ENCODE measurements at places on chromosomes 2 and 18. TPM values are rescaled to one million over a fixed set of nuclear protein-coding genes. Genes with fewer than 3 reads are reported as not detected.

GRCh38 chr18:34913837-34914661, 127.2 kb upstream of the MAPRE2 start:
- DNase-seq: no peak

- DNase-seq: no peak
Observed at GRCh38 chr2:242040681-242041080, 171.2 kb downstream of the RTP5 start.

DNA sequence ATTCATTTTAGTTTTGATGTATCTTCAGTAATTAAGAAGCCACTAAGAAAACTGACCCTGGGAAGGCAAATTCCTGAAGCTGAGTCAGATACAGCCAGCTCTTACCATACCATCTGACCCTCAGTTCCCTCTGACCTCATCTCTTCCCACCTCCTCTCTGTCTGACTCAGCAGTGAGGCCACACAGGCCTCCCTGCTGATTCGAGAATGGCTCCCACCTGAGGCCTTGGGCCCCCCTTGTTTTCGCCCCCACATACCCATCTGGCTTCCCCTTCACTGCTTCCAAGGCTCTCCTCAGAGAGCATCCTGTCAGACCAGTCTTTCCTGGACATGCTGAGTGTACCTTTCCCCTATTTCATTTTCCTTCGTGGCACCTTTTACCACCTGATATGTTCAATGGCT, 71.0 kb upstream of the CYP1B1 start:
- DNase-seq: peak; percentile 98

DNA sequence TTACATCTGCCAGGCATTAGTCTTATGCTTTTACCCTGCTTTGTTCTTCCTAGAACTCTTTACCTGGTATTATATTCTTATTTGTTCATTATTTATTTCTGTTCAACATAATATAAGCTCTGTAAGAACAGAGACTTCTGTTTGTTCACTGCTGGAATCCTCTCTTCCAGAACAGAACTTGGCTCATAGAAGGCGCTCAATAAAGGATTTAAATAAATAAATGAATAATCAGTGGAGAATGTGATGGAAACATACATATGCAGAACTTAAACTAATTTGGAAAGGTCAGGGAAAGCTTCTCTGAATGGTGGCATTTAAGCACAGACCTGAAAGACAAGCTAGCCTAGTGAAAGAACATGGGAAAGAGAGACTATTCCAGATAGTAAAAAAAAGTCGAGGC, 24.3 kb downstream of the NCKAP1 start:
- no peak for DNase-seq

DNA sequence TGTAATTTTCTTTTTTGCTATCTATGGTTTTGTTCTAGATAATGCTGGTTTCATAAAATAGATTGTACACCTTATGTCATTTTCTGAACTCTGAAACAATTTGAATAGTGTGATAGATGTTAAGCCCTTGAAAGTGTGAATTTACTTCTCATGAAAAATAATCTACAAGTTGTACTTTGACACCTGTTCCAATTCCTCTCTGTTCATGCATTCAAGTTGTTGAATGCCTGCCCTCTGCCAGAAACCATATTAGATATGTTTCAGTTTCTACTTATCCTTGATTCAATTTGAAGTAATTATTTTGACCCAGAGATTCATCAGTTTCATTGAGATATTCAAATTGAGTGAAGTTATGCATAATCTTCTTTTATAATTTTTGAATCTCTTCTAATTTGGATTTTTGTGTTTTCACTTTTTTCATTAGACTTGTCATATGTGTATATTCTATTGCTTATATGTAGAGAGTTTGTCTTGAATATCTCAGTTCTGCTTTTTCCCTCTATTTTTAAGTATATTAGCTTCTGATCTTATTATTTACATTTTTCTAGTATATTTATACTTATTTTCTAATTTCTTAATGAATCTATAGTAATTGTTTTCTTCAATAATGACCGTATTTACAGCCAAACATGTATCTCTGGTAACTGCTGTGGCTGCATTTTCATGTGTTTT, 143.3 kb upstream of the TACR1 start:
- no peak for DNase-seq

- DNase-seq: no peak
Observed at GRCh38 chr2:159164457-159164911, 122.0 kb downstream of the WDSUB1 start.

DNA sequence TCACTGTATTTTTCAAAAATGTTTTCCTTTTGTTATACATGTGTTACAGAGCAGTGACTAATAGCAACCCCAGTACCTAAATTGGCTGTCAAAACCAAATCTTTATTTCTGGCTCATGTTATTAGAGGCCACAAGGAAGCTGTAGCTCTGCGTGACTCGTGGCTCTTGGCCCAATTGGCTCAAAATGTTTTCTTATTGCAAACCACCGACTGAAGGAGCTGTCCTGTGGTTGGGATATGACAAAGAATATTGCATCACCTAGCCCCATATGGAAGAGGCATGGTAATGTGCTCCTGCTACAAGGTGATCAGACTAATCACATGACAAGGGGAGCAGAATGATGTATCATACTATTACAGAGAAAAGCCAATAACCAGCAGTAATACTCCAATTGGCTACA, 1058.5 kb downstream of the CBLN2 start:
- peak; percentile 1 for DNase-seq

DNA sequence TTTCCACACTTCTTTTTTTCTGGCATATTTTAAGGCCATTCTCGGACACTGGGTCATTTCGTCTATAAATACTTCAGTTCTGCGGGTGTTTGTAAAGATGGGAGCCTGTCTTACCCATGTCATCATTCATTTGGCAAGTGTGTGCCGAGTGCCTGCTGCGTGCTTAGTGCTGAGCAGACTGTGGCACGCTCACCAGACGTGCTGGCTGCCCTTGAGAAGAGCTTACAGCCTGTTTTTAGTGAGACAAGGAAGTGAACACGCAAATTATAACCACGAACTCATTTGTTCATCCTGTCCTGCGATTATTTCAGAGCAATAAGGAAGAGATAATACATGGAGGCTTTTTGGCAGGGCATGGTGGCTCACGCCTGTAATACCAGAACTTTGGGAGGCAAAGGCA, 10.4 kb upstream of the STON1 start:
- no peak for DNase-seq

DNA sequence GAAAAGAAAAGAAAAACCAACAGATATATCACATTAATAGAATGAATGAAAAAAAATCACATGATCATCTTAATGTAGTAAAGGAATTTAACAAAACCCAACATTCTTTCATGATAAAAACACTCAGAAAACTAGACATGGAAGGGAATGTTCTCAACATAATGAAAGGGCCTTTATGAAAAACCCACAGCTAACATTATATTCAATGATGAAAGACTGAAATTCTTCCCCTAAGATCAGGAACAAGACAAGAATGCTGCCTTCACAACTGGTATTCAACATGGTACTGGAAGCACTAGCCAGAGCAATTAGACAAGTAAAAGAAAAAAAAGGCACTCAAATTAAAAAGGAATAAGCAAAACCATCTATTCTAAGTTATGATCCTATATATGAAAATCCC, 28.5 kb upstream of the EMILIN2 start:
- no peak for DNase-seq

DNA sequence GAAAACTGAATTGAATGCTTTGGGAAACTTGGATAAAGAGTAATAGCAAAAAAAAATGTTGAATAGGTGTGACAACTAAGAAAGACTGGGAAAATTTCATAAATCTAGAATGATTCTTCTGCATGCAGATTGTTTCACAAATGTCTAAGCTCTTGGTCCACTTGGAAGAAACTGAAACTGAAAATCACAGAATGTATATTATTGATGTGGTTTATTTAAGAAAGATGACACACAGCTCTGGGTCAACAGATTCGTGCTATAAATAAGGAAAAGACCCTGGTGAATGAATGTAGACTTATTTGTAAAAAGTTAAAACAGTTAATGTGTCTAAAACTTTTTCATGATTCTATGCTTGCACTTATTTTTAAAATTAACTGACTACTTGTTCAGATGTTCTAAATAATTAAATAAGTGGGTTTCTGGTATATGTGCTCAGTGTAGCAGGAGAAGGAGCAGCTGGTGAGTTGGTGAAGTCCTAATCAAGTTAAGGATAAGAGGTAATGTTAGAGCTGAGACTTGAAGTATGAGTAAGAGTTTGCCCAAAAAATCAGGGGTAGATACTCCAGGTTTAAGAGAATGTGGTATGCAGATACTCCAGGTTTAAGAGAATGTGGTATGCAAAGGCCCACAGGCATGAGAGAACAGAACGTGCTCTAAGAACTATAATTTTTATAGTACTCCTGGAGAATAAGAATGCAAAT, 24.5 kb downstream of the UGP2 start:
- no peak for DNase-seq

GRCh38 chr2:51953931-51954330, 922.0 kb upstream of the NRXN1 start:
- DNase-seq: peak; percentile 5

DNA sequence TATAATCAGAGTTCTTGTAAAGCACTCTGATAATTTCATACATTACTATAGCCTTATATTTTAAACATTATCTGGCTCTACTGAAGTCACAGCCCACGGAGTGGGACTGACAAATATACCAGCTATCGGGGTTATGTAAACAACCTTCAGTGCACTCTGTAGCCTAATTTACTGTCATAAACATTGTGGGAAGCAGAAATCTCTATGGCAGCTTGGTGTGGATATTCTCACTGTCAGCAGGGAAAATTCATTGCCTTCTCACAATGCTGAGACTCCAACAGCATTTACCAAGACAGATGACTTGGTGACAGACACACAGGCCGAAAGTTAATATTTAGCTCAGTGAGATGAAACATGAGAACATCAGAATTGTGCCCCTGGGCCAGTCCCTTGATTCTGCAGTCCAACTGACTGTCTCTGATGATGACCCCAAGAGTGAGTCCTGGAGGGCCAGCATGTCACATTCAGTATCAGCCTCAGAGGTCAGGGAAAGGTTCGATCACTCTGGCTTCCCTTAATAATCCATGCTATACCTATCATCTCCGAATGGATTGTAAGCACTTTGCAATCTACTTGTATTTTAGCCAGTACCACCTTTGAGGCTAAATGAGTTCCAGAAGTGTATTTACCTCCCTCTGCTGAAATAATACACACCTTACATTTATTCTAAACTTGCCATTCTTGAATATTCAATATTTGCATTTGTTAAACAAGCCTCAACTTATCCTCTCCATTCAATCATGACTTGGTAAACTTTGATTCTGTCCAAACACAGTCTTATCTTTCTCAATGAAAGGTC, 146.2 kb upstream of the OSR1 start:
- no peak for DNase-seq

DNA sequence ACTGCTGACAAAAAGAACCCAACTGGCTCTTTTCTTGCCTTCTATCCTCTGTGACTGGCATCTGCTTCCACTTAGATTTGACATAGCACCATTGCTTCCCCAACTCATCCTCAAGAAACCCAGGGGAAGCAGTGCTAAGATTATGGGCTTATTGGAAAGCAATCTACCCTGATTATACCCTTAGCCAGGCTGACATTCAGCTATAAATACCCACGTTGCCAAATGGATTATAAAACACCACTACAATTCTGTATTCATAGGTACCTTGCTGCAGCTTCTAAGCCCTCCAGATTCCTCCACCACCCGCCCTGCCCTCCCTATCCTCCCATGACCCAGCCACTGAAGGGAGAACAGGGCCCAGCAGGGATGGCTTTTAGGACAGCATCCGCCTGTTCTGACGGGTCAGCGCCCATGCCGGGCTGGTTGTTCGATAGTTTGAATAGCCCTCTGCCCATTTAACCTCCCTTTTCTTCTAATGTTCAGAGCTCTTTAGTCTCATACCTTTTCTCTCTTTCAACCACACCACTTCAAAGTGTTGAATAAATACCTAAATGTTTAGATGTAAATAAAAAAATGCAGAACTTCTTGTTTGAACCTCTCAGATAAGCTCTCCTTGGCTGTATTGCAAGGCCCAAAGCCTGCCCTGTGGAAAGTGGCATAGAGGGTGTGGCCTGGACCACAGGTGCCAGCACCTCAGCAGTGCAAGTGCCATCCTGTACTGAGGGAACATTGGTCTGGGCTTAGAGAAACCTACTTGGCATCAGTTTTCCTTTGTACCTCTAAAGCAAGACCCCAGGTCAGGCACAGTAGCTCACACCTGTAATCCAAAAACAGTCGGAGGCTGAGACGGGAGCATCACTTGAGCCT, 86.6 kb upstream of the RGPD5 start:
- no peak for DNase-seq

- no peak for DNase-seq
Observed at GRCh38 chr2:64532030-64532429, 7.9 kb downstream of the AFTPH start.

GRCh38 chr2:219082332-219082958, 21.7 kb upstream of the IHH start:
- no peak for DNase-seq

GRCh38 chr2:85400541-85401463, 9.4 kb downstream of the CAPG start:
- no peak for DNase-seq

- no peak for DNase-seq
Observed at GRCh38 chr2:220090050-220090449, 462.6 kb downstream of the SLC4A3 start.

DNA sequence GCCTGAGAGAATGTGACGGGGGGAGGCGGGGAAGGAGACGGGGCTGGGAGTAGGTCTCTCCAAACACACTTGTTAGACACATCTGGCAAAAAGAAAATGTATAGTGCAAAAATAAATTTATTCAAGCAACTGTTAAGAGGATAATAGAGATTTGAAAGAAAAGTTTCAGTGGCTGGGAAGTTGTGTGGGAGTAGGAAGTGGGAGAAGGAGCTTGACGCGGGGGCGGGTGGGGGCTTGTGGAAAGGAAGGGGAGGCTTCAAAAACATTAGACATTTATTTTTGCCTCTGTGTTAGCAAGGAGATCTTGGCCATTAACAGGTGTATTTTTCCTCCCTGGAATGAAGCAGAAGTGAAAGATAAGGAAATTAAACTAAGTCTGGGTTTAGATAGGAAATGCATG, 90.3 kb downstream of the KLF7 start:
- no peak for DNase-seq

DNA sequence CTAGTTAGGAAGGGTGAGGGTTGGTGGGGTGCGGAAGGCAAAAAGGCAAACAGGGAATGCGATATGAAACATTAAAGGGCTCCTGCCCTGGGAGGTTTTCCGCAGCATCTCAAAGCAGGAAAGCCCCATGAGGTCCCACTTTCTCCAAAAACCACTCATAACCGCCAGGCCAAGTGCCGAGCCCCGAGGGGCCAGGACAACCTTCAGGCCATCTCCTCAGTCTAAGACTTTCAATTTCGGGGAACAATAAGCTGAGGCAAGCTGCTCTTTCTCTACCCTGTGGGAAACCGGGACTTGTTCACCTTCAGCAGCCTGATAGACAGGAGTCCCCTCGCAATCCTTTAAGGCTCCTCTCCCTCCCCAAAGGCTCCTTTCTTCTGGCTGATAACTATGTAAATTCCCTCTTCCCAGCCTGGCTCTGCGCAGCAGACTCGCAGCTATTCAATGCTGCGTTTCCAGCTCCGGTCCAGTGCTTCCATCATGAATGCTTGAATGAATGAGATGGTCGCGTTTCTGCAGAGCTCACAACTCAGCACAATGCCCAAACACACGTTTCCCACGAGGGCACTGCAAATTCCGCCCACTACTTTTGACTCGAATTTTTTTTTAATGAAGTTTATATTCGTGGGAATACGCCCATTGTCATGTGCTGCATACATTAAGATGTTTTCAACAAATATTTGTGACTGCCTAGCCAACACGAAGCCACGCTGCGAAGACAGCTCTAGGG, 1.4 kb downstream of the LAMA1 start:
- no peak for DNase-seq

The DSG4 gene
- not detected for total RNA-seq

The SP140L gene
- total RNA-seq: 13.0 TPM

The CCT4 gene
- 402 TPM for total RNA-seq

The ERFE gene
- 25.3 TPM for total RNA-seq

The C18orf63 gene
- not detected for total RNA-seq

The SETBP1 gene
- total RNA-seq: 0.10 TPM

The LYPD1 gene
- 28.6 TPM for total RNA-seq

The OTOS gene
- not detected for total RNA-seq

The FOXD4L1 gene
- not detected for total RNA-seq
